ENCODE measurements at places on chromosomes 3 and 15. TPM values are rescaled to one million over a fixed set of nuclear protein-coding genes. Genes with fewer than 3 reads are reported as not detected.

- DNase-seq: no peak
Observed at GRCh38 chr3:17050071-17050470, 165.3 kb downstream of the PLCL2 start.

DNA sequence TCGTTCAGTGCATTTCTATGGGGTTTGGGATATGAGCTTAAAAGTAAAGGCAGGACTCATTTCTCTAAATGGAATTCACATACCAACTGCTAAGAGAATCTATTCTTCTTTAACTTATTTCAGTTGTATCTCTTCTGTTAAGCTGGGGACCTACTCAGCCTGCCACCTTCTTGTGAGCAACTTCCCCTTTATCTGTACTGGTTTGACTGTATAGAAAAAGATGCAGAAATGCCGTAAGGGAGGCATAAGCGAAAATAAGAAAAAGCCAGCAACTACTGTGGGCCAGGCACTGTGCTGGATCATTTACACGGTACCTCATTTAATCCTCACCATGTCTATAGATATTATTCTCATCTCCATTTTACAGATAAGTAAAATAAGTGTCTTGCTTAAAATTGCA lies 38.4 kb downstream of the RBMS3 start:
- no peak for DNase-seq

GRCh38 chr3:140501061-140501769 lies 176.6 kb upstream of the TRIM42 start:
- DNase-seq: peak; percentile 29

GRCh38 chr3:128859630-128860029 lies 19.8 kb upstream of the ACAD9 start:
- DNase-seq: no peak

DNA sequence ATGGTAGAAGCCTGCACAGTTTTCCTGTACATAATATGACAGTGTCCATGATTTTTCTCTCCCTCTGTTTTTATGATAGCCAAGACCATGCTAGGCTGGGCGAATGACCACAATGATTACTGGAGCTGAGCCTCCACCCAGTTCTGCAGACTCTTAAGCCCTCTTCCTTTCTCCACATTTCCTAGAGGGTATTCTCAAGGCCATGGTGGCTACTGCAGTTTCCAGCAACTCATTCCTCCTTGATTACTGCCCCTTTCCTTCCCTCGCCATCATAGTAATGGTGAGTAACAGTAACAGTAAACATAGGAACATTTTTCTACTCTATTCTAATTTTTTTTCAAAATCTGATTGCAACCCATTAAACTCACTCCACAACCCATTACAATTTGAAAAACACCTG lies 20.2 kb downstream of the TNIK start:
- no peak for DNase-seq

- no peak for DNase-seq
Observed at GRCh38 chr3:65685621-65686235, 353.0 kb downstream of the MAGI1 start.

GRCh38 chr15:53665930-53666329 lies 93.5 kb downstream of the WDR72 start:
- no peak for DNase-seq

GRCh38 chr3:39137435-39137936 lies 15.9 kb downstream of the CSRNP1 start:
- no peak for DNase-seq

DNA sequence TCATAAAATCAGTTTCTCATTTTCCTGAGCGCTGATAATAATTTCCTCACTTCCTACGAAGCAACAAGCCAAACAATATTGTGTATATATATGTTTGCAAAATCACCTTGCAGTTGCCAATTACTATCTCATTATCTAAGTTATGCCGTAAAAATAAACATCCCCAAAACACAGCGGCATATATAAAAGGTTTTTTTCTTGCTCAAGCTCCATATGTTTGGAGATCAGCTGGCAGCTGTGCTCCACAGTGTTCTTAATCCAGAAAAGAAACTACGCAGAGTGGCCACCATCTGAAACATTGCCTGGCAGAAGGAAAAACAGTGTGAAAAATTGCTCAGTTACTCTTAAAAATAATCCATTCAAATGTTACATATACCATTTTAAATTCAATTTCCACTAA lies 951.4 kb downstream of the PLOD2 start:
- DNase-seq: no peak

GRCh38 chr15:96330064-96330449 lies 443 bp upstream of the NR2F2 start:
- DNase-seq: no peak

SCN11A gene
- 0.27 TPM for total RNA-seq

GOLGA6L26 gene
- not detected for total RNA-seq

GRAMD1C gene
- 2.0 TPM for total RNA-seq

ACVR2B gene
- 18.7 TPM for total RNA-seq

- DNase-seq: peak; percentile 14
Observed at GRCh38 chr15:45402955-45403877, 24.9 kb upstream of the GATM start.

DNA sequence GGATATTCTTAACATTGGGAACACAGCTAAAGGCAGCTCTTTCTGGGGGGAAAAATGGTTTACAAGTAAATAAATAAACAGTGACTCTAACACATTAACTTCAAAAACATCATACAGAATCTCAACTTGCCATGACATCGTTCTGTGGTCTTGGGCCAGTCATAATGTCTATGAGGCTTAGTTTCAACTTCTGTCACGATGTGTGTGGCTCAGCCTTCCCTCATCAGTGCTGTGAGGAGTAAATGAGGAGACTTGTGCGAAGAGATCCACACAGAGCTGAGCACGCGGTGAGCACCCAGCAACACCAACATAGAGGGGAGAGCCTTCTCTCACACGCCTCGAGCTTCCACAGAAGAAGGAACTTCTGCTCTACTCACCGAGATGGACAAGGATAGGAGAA lies 49.0 kb downstream of the DZIP1L start:
- no peak for DNase-seq

GRCh38 chr3:126337980-126338651 lies 19.1 kb downstream of the KLF15 start:
- DNase-seq: no peak

DNA sequence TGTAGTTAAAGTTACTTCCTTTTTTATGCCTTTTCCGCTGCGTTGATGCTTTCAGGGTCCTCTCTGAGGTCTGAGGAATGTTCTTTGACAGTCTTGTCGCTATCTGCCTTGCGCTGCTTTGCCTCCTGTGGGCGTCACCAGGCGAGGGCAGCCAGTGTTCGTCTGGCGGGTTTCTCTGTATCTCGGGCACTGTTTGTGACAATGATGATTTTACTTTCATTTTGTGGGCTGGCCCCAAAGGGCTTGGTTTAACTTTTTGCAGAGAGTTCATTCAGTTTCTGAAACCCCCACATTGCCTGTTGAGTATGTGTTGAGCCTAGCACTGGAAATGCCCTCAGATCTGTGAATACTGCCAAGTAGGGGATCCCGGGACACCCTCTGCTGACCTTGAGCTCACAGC lies 24.6 kb upstream of the SACM1L start:
- DNase-seq: no peak

DNA sequence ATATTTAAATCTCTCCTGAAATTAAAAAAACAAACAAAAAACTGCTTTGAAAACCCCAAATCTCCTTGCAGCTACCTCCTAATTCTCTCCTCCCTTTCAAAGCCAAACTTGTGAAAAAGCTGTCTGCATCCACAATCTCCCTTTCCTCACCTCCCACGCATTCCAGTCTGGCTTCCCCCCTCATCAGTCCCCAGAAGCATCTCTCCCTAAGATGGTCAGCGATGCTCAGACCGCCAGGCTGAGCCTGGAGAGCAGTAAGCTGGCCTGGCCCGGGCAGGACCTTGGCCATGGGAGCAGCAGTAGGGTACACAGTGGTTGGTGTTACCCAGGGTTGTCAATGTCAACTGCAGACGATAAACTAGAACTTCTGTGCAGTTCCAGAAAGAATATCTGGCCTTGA lies 32.9 kb upstream of the BLM start:
- DNase-seq: no peak

CCR3 gene
- total RNA-seq: not detected

DNA sequence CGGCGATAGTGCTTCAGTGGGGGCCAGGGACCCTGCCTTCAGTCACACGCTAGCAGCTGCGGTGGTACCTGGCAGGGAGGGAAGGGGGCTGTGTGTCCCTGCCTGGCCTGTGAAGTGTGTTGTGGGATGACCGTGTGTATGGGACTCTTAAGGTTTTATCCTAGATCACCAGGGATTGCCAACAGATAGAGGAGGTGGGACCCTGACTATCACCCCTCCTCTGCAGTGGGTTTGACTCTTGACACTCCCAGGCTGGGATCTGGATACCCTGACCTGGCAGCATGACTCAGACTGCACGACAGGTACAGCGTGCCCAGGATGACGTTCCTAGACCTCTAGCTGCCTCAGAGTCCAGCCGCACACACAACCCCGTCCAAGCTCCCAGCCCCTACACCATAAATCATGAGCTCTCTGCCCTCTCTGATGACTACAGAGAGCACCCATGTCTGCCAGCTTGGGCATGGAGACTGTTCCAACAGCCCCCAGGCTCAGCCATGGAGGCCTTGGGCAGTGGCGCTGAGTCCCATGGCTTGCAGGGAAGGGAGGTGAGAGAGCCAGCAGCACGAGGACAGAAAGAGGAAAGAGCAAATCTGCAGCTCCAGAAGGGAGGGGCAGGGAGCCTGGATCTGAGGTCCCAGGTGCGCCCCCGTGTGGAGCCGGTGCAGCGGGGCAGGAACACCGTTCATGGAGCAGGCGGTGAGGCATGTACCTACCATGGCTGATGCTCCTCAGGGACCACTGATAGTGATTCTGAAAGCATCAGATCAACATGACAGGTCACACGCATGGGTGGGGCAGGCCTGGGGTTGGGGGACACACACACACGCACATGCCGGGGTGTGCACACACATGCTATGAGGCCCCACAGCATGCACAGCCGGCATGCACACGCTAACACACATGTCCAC lies 71.0 kb downstream of the ADAMTS7 start:
- no peak for DNase-seq

RARRES1 gene
- total RNA-seq: 6.9 TPM

GRCh38 chr3:119817583-119818363 lies 35.9 kb downstream of the NR1I2 start:
- DNase-seq: no peak

DNA sequence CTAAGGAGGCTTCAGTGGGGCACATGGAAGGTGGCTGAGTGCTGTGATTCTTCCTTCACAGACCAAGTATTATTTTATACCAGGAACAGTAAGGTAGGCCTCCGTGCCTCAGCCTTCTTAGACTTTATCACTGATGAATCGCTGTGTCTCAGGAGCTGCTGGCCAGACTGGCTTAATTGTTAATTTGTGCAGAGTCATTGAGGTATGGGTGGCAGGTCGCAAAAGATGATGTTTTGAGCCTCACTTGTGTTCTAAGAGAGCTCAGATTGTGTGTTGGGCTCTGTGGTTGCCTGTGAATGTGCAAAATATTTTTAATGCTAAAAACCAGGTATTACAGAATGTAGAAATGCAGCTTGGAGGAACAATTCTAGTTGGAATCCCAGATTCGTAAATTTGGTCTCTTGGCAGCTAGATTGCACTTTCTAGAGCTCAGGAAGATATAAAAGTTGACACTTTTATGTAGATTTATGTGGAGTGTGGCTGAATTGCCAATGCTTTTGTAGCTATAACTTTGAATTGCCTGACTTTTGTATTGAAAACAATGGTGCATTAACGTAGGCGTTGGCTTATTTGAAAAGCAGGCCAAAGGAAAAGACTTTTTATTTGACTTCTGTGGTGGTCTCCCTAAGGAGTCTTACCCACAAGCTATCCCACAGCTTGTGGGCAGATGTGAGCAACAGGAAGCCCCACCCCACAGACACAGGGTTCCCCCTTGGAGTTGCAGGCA lies 53.4 kb downstream of the LARS2 start:
- DNase-seq: no peak

ARRDC4 gene
- 4.2 TPM for total RNA-seq

Data from kidney epithelial cell (primary cell).